Activated CD4-positive, alpha-beta T cell treated with anti-CD3 and anti-CD28 coated beads, Interleukin-2, amount 50 U/mL, for 4 hours (primary cell): ENCODE measurements at places on chromosomes 3 and 15.

GRCh38 chr15:69600556-69601085 lies 148.0 kb downstream of the RPLP1 start:
- no peak for DNase-seq

- DNase-seq = no peak
Observed at GRCh38 chr3:43183456-43183855, 77.6 kb upstream of the POMGNT2 start.

GRCh38 chr3:31600431-31600830 lies 67.7 kb downstream of the STT3B start:
- DNase-seq = no peak

DNA sequence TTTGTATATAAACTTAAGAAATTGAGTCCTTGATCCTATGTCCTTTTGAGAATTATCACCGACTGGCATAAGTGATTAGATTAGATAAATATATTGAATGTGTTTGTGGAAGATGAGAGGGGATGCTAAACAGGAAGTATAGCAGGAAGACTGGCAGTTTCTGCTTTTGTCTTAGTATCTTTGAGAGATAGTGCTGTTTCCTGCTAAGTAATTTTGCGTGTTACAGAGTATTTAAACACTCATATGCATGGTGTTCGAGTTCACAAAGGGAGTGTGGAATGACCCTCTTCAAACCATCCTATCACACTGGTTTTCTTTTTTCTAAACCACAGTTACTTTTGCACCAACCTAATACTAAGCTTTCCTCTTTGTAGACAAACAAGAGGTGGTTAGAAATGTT lies 106.0 kb downstream of the KLHL25 start:
- no peak for DNase-seq

- DNase-seq = no peak
Observed at GRCh38 chr15:65868546-65869125, 655 bp upstream of the RAB11A start.

DNA sequence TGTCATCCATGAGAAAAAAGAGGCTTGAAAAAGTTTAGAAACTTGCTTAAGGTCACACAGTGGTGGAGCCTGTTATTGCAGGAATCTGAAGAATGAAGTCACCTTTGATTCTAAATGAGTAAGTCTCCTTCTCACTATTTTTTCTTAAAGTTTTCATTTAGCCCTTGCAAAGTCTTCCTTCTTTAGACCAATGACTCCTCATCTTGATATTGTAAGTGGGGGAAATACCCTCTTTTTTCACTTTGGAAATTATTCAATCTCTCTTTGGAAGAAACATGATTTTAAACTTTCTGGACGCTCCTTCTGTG lies 787 bp upstream of the SLMAP start:
- DNase-seq = no peak

DNA sequence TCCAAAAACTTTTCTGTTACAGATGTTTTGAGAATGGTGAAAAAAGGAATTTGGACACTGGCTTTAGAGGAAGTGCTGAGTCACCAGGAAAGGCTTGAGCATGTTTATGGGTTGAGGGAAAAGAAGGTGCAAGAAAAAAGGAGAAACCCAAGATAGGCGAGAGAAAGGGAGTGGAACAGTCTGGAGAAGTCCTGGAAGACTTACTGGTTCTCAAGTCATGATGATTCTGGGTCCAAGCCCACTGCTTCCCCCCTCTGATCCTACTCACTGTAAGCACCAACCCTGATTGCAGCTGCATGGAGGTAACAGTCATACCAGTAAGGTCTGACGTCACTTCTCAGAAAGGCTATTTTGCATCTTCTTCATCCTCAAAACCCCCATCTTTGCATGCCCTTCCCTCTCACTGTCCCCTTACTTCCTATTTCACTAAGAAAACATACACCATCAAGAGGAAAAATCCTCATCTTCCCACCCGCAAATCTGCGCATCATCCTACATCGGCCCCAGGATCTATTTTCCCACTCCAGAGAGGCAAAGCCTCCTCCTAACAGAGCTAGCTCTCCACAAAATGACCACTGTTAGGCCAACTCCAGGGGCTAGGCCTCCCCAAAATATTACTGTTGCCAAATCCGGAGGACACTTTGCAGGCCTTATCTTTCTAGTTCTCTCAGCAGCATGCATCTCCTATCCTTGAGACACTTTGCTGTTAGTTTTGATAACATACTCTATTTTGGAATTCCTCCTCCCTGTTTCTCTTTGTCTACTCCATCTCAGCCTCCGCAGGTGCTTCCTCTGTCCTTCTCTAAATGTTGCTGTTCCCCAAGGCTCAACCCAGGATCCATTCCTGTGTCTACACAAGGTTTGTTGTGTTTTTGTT lies 3.2 kb upstream of the ATP13A3 start:
- DNase-seq = no peak

GRCh38 chr3:141542202-141542969 lies 55.6 kb downstream of the RASA2 start:
- DNase-seq = no peak

- no peak for DNase-seq
Observed at GRCh38 chr3:125120379-125121122, 64.8 kb upstream of the HEG1 start.

DNA sequence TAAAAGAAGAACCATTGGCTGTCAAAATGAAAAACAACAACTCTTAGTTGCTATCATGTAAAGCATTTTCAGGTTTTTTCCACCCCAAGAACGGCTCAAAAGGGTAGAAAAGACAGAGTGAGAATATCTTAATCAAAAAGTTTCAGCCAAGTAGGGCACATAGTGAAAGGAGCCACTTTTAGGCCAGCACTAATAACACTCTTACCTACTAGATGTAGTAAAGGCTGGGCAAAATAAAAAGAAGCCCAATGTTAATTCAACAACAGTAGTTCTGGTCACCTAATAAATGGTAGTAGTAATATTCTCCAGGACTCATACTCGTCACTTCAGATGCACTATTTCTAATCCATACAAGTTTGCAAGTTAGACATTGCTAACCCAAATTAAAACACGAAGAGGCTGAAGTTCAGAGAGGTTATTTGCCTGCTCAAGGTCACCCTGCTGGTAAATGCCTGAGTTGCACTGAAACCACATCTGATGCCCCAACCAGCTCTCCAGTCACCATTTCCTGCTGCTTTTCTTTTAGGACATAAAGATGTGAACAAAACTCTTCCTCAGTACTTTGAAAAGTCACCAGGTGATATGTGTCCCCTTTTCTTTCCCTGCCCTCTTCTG lies 7.5 kb downstream of the GOLIM4 start:
- no peak for DNase-seq

- no peak for DNase-seq
Observed at GRCh38 chr15:64843991-64844390, 2.3 kb downstream of the PLEKHO2 start.

GRCh38 chr3:174438501-174439145 lies 420.5 kb upstream of the NAALADL2 start:
- no peak for DNase-seq

DNA sequence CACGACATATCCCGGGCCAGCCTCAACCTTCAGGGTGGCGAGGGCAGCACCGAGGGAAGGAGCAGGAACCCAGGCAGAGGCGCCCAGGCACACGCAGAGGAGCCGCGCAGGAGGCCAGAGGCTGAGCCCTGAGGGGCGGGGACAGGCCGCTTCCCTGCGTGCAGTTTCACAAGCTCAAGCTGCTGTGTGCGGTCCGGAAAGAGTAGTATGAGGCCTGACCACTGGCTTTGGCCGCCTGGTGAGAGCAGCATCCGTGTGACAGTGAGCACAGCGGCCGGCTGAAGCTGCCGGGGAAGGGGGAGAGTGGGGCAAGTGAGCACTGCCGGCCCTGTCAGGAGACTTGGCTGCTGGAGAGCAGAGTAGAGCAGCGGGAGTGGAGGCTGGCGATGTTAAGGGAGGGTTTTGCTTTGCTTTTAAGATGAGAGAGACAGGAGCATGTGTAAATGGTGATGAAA lies 8.7 kb downstream of the ZDHHC19 start:
- DNase-seq = no peak

DNA sequence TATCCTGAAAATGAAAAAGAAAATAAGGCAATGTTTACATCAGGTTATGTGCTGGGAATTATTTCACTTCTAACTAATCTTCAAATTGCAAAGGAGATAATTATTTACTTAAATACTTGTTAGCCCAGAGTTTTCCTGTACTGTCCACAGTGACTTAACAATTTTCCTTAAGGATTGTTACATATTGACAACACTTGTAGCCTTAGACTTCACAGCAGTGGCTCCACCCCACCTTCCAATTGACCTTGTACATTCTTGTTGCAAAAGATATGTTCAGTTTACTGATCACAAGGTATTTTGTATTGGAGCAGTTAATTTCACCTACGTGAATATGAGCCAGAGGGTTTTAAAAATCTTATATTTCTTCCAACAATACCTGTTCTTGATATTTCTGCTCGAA lies 376.9 kb downstream of the CNTN6 start:
- DNase-seq = no peak

GRCh38 chr15:35530698-35531097 lies 15.3 kb downstream of the DPH6 start:
- no peak for DNase-seq
